Astrocyte (in vitro differentiated cells and primary cell): ENCODE measurements at places on chromosomes 1 and 21. TPM values are rescaled to one million over a fixed set of nuclear protein-coding genes. Genes with fewer than 3 reads are reported as not detected.

The SLC25A44 gene
- total RNA-seq, result 21.3 and 21.7 TPM in 2 replicates

The LCK gene
- total RNA-seq, result 0.30 TPM in 1 of 2 replicates, not detected in the other

The DSTYK gene
- total RNA-seq, result 15.2 and 15.4 TPM in 2 replicates

The LRRC38 gene
- total RNA-seq, result not detected in 2 replicates

The TRIM58 gene
- 20.6 and 31.0 TPM in 2 replicates for total RNA-seq

The TMEM61 gene
- not detected in 2 replicates for total RNA-seq
